ENCODE measurements at places on chromosomes 3 and 15.

DNA sequence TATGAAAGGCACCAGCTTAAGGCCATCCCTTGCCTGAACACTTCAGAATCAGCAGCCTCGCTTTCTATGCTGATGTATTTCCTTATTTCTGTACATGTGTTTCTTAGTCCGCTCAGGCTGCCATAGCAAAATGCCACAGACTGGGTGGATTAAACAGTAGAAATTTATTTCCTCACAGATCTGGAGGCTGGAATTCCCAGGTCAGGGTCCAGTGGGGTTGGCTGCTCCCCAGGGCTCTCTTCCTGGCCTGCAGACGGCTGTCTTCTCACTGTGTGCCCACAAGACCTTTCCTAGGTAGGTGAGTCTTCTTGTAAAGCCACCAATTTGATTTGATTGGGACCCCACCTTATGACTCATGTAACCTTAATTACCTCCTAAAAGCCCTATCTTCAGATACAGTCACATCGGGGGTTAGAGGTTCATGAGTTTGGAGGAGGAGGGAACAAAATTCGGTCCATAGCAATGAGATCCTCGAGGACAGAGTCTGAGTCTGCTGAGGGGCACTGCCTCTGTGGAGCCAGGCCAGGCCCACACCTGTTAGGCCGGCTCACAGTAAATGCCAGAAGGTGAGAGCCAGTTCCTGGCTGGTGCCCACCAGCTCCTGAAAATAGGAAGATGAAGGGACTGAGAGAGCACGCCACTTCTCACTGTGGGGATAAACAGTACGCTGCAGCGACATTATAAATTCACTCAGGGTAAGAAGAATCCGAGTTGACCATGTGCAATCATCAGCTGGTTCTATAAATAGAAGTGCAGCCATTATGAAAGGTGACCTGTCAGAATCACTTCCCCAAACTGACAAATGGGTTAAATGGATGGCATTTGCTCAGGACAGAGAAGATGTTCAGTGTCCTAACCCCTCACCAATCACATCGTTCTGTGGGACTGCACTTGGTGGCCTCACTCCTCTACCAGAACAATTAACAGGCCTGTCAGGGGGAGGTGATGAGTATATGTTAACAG is 41.1 kb downstream of the CTXND1 start:
- no peak for DNase-seq

GRCh38 chr15:61038387-61038786 is 190.7 kb downstream of the RORA start:
- DNase-seq, result no peak

DNA sequence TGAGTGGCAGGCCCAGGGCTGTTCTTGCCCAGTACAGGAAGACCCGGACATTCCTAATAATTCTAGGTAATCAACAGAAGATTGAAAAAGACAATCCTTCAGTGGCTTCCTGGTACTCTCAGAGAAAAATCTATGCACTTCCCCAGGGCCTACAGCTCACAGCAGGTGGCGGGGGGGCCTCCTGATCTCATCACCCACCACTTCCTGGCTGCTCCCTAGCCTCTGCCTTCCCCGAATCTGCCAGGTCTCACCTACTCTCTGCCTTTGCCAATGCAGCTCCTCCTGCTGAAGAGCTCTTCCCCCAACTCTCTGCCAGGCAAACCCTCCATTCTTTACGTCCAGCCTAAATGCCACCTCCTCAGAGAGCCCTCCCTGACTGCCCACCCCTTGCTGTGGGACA is 37.5 kb downstream of the EHD4 start:
- DNase-seq, result peak; percentile 75

DNA sequence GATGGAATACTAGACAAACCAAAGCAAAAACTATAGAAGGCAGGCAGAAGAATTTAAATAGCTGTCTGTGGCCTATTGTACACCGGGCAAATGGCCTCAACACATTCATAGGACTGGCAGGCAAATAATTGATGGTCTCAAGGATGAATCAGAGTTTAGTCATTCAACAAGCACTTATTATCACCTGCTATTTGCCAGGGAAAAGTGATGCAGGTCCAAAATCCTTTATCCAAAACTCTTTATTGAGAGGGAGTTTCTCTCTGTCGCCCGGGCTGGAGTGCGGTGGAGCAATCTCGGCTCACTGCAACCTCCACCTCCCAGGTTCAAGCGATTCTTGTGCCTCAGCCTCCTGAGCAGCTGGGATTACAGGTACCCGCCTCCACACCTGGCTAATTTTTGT is 2.3 kb downstream of the EIF2AK4 start:
- no peak for DNase-seq

- no peak for DNase-seq
These were observed 1.1 kb upstream of the INTS14 start for GRCh38 chr15:65611888-65612615.

DNA sequence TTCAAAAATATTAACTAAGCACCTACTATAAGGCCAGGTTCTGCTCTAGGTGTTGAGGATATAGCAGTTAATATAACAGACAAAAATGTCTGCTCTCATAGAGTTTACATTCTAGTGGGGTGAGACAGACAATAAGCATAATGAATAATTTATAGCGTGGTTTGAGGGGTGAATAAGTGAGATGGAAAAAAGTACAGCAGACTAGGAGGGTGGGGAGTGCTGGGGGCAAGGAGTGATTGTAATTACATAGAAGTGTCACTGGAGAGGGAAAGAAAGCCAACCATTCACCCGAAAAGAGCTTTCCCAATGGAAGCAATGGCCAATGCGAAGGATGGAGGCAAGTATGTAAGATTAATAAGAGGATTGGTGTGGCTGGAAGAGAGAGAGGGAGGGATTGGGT is 552.9 kb upstream of the KCNMB2 start:
- DNase-seq, result no peak

DNA sequence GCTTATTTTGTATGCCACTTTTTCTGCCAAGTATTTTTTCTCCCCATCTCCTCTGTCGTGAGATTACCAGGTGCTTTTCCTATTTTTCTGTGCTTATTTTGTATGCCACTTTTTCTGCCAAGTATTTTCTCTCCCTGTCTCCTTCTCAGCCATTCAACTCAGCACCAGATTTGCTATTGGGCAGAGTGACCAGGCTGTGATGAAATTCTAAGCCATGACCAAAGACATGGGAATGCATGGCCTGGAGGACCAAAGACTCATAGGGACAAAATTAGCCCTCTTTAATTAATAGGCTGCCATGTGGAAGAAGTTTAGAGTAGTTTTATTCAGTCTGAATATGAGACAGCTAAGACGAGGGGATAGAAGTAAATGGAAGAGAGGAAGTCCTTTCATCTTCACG is 257.4 kb downstream of the SQOR start:
- DNase-seq, result no peak

GRCh38 chr15:76982756-76983155 is 12.2 kb upstream of the PSTPIP1 start:
- no peak for DNase-seq

- no peak for DNase-seq
These were observed 745 bp downstream of the RSL24D1 start for GRCh38 chr15:55195996-55196395.

- no peak for DNase-seq
These were observed 693.7 kb downstream of the MCTP2 start for GRCh38 chr15:94924971-94925598.

GRCh38 chr3:47849186-47849698 is 46.3 kb downstream of the DHX30 start:
- no peak for DNase-seq

GRCh38 chr3:72629191-72629631 is 219.0 kb downstream of the SHQ1 start:
- no peak for DNase-seq

Data from T follicular helper cell (primary cell).